ENCODE measurements at places on chromosomes 4 and X.

- DNase-seq, result no peak
These were observed 46.8 kb downstream of the UCHL1 start for GRCh38 chr4:41303372-41304118.

DNA sequence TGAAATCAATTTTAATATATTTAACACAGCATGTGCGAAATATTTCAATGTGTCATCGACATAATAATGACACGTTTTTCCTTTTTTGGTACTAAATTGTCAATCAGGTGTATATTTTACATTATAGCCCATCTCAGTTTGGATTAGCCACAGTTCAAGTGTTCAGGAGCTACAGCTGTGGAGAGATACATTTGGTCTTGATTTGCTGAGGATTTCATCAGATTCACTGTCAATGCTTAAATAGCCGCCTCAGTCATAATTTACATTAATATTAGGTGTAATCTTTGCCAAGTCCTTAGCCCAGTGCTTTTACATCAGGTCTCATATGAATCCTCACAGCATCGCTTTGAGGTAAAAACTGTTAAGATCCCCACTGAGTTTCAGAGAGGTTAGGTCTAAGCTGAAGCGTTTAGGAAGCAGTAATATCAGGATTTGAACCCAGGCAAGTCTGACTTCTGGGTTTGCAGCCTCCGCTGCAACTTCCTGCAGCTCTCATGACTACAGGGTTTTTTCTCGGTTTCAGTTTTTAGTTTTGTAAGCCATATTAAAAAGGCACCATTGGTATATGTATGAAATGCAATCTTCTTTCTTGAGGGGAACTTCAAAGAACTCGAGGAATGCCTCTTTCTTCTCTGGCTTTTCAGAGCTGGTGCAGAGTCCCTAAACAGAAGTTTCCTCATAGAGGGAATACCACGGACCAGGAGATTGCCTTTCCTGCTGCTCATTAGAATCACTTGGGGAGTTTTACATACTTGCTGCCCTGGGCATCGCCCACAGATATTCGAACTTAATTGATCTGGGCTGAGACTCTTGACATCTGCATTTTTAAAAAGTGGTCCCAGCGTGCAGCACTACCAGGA lies 6.4 kb downstream of the MTM1 start:
- no peak for DNase-seq

- DNase-seq, result no peak
These were observed 128.0 kb downstream of the TMA16 start for GRCh38 chr4:163622379-163623035.

DNA sequence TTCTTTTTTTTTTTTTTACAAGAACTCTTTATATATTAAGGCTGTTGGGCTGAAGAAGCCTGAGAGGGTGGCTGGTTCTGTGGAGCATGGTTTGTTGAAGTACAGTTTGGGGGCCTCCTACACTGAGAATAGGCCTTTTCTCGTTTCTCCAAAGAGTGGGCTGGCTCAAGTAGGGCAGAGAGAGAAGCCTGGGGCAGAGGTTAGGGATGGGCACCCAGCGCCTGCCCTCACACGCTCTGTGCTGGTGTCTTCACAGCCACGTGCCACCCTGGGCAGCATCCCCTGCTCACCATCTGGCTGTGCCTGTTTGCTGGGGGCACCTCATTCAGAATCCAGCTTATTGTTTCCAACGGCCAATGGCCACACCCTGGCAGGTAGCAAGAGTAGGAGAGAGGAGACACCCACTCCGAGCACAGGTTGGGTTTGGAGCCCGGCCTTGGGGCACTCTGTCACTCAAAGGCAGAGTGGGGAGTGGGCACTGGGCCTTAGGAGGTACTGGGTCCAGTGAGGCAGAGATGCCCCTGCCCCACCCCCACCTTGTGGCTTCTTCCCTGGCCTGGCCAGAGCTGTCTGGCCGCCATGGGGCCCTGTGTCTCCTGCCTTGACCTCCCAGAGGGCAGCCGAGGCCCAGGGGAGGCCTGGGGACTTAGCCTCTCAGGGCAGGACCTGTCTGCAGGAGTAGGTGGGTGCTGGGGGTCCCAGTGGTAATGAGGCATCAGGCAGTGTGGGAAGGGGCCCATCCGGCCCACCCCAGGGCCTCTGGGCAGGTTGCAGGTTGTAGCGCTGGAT lies 2.9 kb downstream of the MSANTD1 start:
- DNase-seq, result no peak

GRCh38 chr4:56215901-56216300 lies 171.4 kb downstream of the AASDH start:
- DNase-seq, result peak; percentile 33

DNA sequence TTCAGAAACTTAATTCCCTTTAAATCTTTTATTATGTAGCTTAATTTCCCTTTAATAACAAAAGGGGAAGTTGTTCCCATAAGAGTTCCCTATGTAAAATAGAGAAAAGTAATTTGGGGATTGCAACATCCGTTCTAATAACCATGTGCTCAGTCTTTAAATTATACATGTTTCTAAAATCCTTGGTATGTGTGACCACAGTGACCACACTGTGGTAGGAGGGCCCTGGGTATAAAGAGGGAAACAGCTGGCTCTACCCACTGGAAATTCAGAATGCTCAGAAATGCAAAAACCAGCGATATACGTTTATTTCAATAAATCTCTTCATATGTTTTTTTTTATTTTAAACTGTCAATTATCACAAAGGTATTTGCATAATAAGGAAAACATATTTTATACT lies 219.1 kb downstream of the FGF13 start:
- no peak for DNase-seq

- DNase-seq, result no peak
These were observed 3.6 kb upstream of the FHL1 start for GRCh38 chrX:136143711-136144110.

- peak; percentile 81 for DNase-seq
These were observed 741.3 kb downstream of the PCDH7 start for GRCh38 chr4:31461421-31461820.

- no peak for DNase-seq
These were observed 17.8 kb downstream of the FRMPD3 start for GRCh38 chrX:107467271-107467670.

- no peak for DNase-seq
These were observed 49.5 kb downstream of the JADE3 start for GRCh38 chrX:46961574-46962283.

Measured in HCT116 (cell line).